Stimulated activated CD8-positive, alpha-beta memory T cell treated with anti-CD3 and anti-CD28 coated beads, Interleukin-4, amount 100 ng/mL, for 24 hours (primary cell): ENCODE measurements at places on chromosomes 12 and 14.

- DNase-seq: no peak
These were observed 2.0 kb upstream of the SLC2A3 start for GRCh38 chr12:7937833-7938506.

- DNase-seq: peak; percentile 40
These were observed 406 bp downstream of the TMEM263 start for GRCh38 chr12:106956048-106956578.

DNA sequence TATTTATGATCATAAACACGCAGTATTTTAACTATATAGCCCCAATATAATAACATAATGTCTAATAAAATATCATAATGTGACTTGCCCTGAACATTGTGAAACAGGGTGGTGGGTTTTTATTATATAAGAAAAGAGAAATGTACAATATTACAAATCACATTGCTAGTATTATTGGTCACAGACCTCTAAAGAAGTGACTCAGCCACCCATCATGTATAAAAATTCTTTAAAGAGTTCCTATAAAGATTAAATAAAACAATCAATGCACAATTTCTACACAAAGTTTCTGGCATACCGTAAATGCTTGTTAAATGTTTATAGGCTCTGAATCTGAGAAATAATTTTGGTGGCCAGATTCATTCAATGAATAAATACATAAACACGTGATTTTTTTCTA lies 28.9 kb downstream of the ABCC9 start:
- DNase-seq: no peak

GRCh38 chr12:88665071-88665470 lies 84.8 kb upstream of the KITLG start:
- DNase-seq: no peak

DNA sequence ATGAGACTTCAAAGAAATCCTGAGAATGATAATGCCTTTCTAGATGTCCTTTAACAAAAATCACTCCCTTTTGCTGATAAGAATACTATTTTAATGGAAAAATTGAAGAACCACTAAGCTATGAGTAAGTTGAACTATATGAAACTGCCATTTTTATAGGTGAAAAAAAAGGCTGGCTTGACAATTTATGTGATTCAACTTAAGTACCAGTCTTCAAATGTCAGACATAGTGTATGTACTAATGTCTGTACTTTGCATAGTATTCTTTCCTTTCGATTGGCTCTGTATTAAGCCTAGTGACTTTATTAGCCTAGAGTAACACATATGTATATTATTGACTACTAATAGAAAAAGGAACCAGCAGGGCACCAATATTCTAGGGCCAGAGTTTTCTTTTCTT lies 11.9 kb downstream of the HEATR5A start:
- no peak for DNase-seq

- DNase-seq: no peak
These were observed 56.7 kb downstream of the C14orf132 start for GRCh38 chr14:96095581-96096476.

GRCh38 chr14:69081271-69081670 lies 71.6 kb downstream of the DCAF5 start:
- no peak for DNase-seq

GRCh38 chr12:108284163-108284562 lies 54.9 kb downstream of the CMKLR1 start:
- DNase-seq: no peak

- no peak for DNase-seq
These were observed 3.5 kb upstream of the EIF5 start for GRCh38 chr14:103330536-103330935.

- DNase-seq: no peak
These were observed 123.8 kb downstream of the ZFP36L1 start for GRCh38 chr14:68669111-68669511.

GRCh38 chr14:32417956-32418552 lies 89.0 kb downstream of the AKAP6 start:
- DNase-seq: no peak

- no peak for DNase-seq
These were observed 71.4 kb downstream of the SLC41A2 start for GRCh38 chr12:104886418-104887401.

GRCh38 chr14:68816183-68816942 lies 23.5 kb upstream of the ZFP36L1 start:
- DNase-seq: peak; percentile 86
